ENCODE measurements at places on chromosomes 11 and 22.

GRCh38 chr11:122617926-122618325, 37.6 kb upstream of the UBASH3B start:
- DNase-seq: peak; percentile 26

- no peak for DNase-seq
Measured at GRCh38 chr22:49163258-49163959, 664.3 kb downstream of the BRD1 start.

- DNase-seq: no peak
Measured at GRCh38 chr11:12666915-12667314, 7.3 kb upstream of the TEAD1 start.

DNA sequence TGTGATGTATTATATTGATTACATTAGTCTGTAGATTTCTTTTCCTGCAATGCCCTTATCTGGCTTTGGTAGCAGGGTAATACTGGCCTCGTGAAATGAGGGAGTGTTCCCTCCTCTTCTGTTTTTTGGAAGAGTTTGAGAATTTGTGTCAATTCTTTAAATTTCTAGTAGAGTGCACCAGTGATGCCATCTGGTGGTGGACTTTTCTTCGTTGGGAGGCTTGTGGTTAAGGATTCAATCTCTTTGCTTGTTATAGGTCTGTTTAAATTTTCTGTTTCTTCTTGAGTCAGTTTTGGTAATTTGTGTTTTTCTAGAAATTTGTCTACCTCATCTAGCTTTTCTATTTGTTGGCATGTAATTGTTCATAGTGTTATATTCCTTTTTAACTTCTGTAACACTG, 18.9 kb downstream of the SHANK3 start:
- peak; percentile 71 for DNase-seq

GRCh38 chr11:74354036-74354435, 42.6 kb upstream of the P4HA3 start:
- no peak for DNase-seq

- DNase-seq: peak; percentile 62
Measured at GRCh38 chr11:64372802-64373597, 14.0 kb downstream of the RPS6KA4 start.

DNA sequence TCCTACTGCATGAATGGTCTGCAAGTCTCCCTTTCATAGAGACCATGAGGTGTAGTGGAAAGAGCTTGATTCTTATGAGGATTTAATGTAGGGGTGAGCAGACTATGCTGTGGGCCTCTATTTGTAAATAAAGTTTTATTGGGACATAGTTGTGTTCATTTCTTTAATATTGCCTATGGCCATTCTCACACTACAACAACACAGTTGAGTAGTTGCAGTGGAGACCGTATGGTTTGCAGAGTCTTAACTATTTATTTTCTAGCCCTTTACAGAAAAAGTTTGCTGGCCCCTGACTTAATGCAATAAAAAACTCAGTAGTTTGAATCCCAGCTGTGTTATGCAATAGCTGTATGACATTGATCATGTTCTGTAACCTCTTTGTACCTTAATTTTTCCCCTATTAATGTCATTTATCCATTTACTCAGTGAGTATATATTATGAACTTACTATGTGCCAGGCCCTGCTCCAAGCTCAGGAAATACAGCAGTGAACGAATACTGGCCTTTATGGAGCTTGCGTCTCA, 106.3 kb downstream of the ATXN10 start:
- DNase-seq: no peak

DNA sequence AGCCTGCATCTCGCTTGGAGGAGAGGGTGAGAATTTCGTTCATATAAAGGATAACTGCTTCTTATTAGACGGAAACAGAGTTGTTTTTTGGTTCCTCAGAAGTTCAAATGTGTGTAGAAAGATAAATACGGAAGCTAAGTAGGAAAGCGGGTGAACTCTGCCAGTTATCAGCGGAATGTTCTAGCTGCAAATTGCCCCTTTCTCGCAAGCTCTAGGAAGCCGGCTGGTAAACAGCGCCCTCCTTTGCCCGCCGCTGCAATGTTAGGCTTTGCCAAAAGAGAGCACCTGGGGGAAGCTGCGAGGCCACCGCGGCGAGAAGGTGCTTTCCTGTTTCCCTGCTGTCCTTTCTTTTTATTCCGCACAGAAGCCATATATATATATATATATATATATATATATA, 67.0 kb downstream of the IGLL5 start:
- DNase-seq: peak; percentile 39

- peak; percentile 44 for DNase-seq
Measured at GRCh38 chr22:22030493-22031182, 48.1 kb upstream of the TOP3B start.

DNA sequence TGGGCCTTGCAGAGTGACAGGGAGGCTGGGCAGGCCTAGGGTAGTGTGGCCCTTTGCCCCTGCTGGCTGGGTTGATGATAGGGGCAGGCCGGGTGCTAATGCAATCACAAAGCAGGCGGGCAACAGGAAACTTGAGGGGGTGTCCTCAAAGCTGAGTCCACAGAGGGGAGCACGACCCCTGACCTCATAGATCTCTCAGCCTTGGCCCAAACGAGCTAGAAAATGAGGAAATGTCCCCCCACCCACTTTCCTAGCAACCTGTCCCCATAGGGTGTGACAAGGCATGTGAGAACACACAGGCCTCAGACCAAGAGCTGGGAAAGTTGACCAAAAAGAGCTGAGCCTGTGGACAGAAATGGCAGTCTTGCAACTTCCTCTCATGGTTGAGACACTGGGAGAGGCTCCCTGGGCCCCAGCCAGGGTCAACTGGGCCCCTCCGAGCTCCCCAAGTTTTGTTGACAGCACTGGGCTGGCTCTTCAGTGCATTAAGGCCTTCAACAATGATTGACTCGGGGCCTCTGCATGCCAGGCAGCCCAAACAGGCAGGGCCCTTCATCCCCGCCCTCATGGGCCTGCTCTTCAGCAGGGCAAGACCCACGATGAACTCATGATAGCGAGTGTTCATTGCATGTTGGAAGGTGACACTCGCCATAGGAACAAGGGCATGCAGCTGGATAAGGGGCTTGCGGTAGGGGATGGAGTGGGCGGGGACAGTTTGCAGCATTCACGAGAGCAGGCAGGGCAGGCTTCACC, 9.8 kb upstream of the SPI1 start:
- no peak for DNase-seq

DNA sequence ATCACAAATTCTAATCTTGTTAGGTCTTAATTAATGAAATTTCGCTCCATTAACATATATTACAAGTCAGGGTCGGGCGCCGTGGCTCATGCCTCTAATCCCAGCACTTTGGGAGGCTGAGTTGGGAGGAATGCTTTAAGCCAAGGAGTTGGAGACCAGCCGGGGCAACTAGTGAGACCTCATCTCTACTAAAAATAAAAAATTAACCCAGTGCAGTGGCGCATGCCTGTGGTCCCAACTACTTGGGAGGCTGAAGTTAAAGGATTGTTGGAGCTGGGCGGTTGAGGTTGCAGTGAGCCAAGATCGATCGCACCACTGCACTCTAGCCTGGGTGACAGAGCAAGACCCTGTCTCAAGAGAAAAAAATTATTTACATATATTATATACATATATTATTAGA, 1.9 kb downstream of the TMA7B start:
- DNase-seq: no peak

DNA sequence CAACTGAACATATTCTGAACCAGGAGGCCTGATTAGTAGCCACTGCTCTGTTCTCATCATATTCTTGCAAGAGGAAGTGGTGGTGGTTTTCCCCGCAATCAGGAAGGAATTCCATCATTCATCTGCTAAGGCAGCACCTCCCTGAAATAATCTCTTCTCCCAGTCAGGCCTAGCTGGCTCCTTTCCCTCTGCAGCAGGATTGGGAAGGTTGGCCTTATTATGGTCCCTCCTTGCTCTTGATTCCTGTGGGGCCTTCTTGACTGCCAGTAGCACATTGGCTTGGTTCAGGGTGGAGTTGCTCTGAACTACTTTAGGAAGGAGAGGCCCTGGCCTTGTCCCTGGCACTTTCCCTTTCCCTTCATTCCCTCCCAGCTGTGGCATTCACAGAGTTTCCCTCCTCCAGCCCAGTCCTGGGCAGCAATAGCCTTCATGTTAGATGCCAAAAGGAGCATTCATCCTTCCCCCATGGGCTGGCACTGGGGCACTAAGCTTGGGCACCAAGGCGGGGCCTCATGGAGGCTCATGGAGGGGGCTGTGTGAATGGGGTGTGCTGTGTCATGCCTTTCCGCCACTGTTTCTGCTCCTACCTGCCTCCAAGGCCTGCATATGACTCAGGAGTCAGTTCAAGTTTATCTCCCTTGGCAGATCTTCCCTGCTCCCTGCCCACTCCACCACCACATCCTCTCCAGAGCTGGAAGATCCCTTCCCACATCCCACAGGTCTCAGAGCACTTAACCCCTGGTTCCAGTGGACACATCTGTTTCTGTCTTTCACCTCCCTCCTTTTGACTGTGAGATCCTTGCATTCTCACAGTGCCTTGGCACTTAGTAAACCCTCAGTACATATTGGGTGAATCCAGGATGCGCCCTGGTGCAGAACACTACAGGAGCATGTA, 27.6 kb upstream of the CD44 start:
- DNase-seq: no peak

- DNase-seq: no peak
Measured at GRCh38 chr11:44747316-44747715, 20.6 kb downstream of the TSPAN18 start.

DNA sequence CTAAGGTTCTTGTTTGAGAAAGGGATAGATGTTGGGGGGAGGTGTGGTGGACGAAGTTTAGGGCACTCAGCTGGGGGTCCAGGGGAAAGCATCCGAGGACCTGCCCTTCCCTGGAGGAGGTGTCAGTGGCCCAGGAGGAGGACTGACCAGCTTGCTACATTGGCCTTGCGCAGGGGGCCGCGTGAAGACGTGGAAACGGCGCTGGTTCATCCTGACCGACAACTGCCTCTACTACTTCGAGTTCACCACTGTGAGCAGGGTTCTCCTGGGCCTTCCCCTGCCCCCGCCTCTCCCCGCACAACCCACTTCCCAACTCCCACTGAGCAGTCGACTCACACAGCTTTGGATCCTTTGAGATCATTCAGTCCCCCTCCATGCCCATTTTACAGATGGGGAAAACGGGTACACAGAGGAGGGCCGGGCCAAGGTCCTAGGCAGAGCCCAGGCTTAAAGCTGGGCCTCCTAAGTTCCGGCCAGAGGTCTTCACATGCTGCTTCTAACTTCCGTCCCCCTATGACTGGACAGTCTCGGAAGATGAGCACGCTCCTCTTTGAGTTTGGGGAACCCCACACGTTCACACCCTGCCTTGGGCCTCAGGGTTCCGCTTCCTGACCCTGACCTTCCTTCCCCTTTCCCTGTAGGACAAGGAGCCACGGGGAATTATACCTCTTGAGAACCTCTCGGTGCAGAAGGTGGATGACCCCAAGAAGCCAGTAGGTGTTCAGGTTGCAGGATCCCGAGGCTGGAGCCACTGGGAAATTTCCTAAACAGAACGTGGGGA, 28.7 kb downstream of the CYTH4 start:
- DNase-seq: no peak

- DNase-seq: no peak
Measured at GRCh38 chr11:103327721-103328120, 218.5 kb downstream of the DYNC2H1 start.

- peak; percentile 43 for DNase-seq
Measured at GRCh38 chr11:121321614-121322243, 29.2 kb downstream of the SC5D start.

DNA sequence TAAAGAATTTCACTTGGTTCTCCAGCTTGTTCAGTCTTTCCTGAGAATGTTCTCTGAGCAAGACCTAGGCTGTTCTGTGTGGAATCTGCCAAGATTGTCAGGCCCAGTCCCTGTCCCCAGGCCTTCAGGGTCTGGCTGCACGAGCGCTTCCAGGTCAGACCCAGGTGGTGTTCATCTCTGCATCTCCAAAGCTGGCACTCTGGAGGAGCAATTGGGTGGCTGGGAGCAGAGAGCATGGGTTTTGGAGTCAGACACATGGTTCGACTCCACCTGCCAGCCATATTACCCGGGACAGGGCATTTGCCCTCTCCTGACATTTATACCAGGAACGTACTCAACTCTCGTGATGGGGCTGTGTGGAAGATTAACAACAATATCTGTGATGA, 8.8 kb downstream of the CD5 start:
- no peak for DNase-seq

- DNase-seq: no peak
Measured at GRCh38 chr11:27406498-27407354, 43.7 kb upstream of the CCDC34 start.

GRCh38 chr22:20105456-20106204, 10.3 kb upstream of the RANBP1 start:
- DNase-seq: no peak

DNA sequence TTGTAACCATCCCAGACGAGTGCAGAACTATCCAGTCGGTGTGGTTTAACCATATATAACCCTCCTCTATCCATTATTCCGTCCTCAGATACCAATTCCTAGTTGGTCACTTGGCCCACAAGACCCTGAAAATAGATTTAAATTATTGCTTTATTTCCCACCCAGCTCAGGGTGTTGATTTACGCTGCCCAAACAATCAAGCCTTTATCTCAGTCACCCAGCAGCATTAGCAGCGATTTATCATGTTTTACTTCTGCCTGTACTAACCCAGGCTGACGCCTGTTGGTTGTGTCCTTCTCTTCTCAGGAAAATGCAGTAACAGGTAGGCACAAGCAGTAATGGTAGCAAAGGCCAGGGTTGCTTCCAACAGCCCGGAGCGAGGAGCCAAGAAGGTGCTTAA, 81.2 kb downstream of the DSCAML1 start:
- no peak for DNase-seq

GRCh38 chr11:18986744-18987143, 47.5 kb upstream of the MRGPRX1 start:
- no peak for DNase-seq

GRCh38 chr11:41446566-41446965, 12.9 kb downstream of the LRRC4C start:
- DNase-seq: no peak

DNA sequence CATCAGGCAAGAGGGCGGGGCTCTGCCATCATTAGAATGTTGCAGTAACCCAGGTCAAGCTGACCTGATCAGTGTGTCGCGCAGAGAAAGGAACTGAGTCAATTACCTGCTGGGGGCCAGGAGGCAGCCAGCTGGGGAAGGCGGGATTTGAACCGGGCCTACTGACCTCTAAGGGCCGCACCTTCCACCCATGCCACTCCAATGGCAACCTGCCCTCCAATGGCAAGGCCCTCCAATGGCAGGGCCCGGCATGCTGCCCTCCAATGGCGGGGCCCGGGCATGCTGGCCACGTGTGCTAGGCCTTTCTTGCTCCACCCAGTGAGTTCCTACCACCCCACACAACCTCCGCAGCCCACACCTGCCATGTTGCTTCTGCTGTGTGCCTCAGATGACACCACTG, 407.6 kb downstream of the CTTN start:
- DNase-seq: no peak

- no peak for DNase-seq
Measured at GRCh38 chr22:29032014-29032475, 29.6 kb downstream of the C22orf31 start.
